M059J (cell line): ENCODE measurements at places on chromosomes 7 and 10. TPM values are rescaled to one million over a fixed set of nuclear protein-coding genes. Genes with fewer than 3 reads are reported as not detected.

DNA sequence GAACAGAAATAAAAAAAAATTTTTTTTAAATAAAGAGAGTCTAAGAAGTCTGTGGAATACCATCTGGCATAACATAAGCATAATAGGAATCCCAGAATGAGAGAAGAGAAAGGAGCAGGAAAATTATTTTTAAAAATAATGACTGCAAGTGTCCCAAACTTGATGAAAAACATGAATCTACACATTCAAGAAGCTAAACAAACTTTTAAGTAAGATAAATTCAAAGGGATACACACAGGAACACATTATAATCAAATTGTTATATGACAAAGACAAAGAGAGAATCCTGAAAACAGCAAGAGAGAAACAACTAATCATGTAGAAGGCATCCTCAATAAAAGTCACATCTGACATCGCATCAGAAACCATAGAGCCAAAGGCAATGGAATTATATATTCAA lies 30.9 kb downstream of the SMURF1 start:
- DNase-seq, result no peak

- DNase-seq, result no peak
These were observed 53.4 kb upstream of the CYP2C8 start for GRCh38 chr10:95122736-95123135.

DNA sequence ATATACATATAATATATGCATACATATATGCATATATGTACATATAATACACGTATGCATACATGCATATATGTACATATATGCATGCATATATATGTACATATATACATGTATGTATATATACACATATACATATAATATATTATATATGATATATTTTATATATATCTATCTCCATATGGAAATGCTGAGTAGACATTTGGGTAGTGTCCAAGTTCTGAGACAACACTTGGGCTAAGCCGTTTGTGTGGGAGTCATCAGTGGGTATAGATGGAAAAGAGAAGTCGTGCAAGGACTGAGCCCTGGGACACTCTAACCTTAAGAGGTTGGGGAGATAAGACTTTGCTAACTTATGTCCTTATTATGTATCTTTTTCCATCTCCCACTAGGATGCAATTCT lies 165.2 kb upstream of the PODXL start:
- DNase-seq, result no peak

DNA sequence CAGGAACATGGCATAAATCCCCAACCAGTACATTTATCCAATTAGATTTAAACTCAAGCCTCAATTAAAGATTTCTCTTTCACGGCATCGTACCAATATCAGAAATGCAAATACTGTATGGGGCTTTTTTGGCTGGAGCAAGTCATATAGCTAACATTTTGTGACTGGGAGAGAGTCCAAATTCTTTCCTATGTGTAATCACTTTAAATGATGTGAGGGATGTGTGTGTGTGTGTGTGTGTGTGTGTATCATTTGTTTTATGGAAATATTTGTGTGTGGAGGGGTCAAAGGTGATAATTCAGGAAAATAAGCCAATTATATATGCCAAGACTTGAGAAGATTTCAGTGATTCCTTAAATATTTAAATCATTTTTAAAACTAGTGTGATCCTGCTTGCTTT lies 196.6 kb downstream of the TRIL start:
- no peak for DNase-seq

Gene ATG9B
- total RNA-seq, result not detected in 2 replicates

Gene LAMB1
- total RNA-seq, result 112 and 225 TPM in 2 replicates
